RKO (cell line): ENCODE measurements at places on chromosomes 7 and 10.
A peak's percentile ranks its signal among the peaks of the same experiment; 100 is the strongest.

- no peak for DNase-seq
Observed at GRCh38 chr7:22969010-22969431, 44.9 kb downstream of the HYCC1 start.

GRCh38 chr10:11891776-11892486 lies 68.8 kb downstream of the PROSER2 start:
- DNase-seq, result no peak

GRCh38 chr7:46580766-46581165 lies 659.7 kb upstream of the IGFBP3 start:
- DNase-seq, result no peak

GRCh38 chr7:31304446-31304845 lies 36.1 kb downstream of the NEUROD6 start:
- DNase-seq, result no peak

- peak; percentile 92 for DNase-seq
Observed at GRCh38 chr7:100119970-100120732, 717 bp downstream of the CNPY4 start.

GRCh38 chr7:148289630-148290029 lies 300.9 kb upstream of the C7orf33 start:
- no peak for DNase-seq

- no peak for DNase-seq
Observed at GRCh38 chr7:44460325-44460724, 30.1 kb downstream of the NUDCD3 start.

GRCh38 chr10:117360016-117360415 lies 15.2 kb downstream of the PDZD8 start:
- peak; percentile 38 for DNase-seq

- DNase-seq, result peak; percentile 35
Observed at GRCh38 chr10:77428691-77429395, 208.8 kb downstream of the KCNMA1 start.

GRCh38 chr10:43819464-43820230 lies 171.0 kb upstream of the ZNF32 start:
- no peak for DNase-seq

GRCh38 chr7:128732521-128733277 lies 6.5 kb upstream of the CALU start:
- DNase-seq, result no peak

DNA sequence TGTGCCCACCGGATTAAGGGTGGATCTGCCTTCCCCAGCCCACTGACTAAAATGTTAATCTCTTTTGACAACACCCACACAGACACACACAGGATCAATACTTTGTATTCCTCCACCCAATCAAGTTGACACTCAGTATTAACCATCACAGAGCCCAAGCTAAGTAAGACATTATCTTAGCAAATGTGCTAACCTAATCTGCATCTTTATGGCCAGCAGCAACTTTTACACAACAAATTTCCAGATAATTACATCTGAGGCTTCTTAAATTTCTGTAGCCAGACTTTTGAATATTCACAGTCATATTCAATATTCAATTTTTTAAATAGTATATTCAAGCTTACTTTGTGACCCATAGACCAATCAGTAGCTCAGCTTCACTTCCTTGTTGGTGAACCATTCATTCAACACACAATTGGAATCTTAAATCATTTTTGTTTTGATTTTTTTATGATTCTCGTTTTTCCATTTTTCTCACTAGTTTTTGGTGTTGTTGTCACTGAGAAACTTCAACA lies 594.2 kb downstream of the IPMK start:
- DNase-seq, result no peak

DNA sequence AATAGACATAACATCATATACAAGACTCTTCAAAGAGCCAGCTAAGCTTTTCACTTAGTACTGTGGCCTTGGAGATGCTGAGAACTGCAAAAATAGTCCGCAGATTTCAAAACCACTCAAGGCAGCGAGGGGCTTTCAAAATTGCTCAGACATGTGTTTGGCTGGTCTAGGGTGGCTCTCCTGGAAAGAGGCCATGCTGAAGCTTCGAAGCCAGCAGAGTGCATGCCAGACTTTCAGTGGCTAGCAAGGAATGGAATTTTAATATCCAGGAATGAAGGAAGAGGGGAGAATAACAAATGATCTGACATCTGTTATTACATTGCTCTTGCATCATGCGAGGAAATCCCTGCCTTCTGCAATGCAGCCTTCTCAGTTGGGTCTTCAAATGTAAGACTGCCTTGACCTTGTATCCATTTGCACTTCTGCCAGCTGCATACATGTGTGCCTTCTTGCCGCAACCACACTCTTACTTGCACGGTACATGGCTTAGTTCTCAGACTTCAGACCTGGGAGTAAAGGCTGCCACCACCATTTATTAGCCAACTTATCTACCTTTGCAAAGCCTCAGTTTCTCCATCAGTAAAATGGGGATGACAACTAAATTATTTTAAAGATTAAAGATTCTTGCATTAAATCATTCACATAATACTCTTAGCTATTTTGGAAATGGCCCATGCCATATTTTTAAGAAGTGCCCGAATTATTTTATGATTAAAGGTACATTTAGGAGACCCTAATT lies 55.9 kb downstream of the ITIH5 start:
- peak; percentile 13 for DNase-seq
